GM13976 (cell line): ENCODE measurements at places on chromosomes 2 and 18.

DNA sequence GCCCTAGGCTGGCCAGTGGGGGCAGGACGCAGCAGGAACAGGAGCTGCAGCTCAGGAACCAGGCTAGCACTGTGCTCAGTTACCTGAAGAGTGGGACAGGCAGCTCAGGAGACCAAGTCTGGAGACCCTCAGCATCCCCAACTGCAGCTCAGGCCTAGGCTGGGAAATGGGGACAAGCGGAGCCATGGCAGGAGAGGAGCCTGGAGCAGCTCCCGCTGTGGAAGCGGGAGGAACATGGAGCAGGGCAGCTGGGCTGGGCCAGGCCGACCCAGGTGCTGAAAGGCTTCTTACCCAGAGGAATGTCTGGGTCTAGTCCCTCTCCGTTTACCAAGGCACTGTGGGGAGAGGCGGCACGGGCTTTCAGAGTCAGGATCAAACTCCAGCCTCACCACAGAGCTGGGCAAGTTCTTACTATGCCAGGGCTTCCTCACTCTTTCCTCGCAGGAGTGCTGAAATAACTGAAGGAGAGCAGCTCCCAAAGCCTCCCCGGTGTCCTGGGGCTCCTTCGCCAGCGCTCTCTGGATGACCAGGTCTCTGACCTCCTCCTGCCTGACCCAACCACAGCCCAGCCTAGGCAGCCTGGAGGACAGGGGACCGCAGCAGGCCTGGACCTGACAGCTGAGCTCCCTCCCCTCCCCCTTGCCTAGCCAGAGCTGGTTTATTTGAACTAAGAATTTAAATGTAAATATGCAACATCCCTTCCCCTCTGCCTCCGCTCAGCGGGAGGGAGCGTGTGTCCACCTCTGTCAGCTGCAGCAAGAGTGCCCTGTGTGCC lies 247.8 kb upstream of the SIX2 start:
- DNase-seq: no peak

DNA sequence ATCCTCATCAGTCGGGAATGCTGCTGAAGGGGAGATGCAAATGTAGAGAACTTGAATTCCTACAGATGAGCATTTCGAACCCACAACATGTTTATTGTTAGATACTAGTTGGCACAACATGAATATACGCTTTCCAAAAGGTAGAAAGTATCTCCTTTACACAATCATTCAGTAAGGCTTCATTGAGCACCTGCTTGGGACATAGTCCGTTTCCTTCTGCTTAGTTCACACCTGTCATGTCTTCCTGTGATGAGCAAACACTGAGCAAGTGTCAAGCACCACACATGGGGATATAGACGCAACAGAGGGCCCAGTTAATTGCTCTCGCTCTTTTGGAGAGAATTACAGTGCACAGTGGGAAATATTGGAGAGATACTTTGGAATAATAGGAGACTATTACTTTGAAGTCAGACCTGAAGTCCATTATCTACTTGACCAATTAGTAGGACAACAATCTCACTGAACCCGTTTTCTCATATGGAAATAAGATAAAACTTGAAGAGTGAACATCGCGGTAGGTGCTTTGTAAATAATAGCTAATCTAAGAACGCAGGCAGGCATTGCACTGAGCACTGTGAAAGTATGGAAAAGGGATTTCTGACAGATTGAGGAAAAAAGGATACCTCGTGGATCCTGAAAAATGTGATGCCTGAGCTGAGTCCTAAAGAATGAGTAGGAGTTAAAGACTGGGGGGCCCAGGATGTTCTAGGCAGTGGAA lies 1.2 kb downstream of the CPSF3 start:
- no peak for DNase-seq

- DNase-seq: no peak
Observed at GRCh38 chr2:113054066-113054465, 1.4 kb upstream of the IL36B start.

GRCh38 chr2:177031438-177032180 lies 181.0 kb upstream of the HNRNPA3 start:
- no peak for DNase-seq

DNA sequence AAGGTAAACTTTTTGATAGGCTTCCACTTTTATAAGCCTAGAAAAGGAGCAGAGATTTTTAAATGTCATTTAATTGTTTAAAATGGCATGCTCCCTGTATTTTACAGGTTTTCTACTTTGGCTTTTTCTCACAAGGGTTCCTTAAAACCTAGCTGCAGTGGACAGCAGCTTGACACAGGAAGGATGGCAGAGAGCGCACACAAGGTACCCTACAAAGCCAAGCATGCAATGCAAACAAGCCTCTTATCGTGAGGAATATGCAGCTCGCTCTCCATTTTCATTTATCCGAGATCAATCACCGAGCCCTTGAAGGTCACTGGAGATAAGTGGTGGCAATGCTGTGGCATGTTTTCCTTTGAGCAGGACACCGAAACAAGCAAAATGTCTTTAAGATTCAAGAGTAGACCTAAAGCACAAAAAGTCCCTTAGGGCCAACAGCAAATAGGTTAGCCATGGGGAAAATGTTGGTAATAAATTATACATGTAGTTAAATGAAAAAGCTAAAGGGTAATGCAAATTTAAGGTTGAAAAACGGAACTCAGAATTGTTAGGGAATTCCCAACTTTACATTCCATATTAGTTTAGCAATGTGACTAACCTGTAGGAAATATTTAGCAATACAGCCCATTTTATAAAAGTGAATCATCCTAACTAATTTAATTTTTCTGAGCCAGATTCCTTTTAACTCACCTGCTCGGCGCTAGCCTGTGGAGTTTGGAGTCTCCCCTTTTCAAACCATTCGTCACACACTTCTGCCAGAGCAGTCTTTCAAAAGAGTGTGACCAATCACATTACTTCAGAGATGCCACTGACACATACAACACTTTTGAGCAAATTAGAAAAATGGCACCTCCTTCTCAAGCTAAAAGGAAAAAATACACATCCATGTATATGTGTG lies 337.9 kb upstream of the PKDCC start:
- DNase-seq: no peak

DNA sequence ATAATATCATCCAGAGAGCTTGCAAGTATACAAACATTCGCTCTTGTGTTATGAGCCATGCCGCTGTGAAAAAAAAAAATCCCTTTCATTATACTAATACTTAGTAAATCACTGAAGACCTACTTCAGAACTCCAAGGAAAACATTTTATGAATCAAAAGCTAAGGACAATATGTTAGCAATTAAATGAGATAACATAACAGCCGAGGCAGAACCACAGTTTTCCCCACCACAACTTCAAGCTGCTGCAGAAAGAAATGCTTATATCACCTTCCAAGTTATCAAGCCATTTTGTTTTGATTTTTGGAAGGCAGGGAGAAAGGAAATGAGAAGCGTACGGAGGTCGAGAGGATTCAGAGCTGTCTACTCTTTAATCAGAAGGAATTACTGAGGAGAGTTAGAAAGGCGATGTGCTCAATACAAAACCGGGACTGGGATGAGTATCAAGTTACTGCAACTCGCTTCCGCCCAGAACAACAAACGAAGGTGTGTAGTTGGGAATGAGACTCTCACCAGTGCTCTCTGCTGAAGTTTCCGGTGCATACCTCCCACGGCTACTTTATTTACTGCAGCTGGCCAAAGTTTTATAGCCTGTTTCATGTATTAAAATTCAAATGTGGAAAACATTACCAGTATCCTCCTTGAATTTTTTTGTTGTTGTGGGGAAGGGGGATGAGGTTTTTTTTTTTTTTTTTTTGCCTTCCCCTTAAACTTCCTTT lies 292.2 kb upstream of the CCDC68 start:
- no peak for DNase-seq

DNA sequence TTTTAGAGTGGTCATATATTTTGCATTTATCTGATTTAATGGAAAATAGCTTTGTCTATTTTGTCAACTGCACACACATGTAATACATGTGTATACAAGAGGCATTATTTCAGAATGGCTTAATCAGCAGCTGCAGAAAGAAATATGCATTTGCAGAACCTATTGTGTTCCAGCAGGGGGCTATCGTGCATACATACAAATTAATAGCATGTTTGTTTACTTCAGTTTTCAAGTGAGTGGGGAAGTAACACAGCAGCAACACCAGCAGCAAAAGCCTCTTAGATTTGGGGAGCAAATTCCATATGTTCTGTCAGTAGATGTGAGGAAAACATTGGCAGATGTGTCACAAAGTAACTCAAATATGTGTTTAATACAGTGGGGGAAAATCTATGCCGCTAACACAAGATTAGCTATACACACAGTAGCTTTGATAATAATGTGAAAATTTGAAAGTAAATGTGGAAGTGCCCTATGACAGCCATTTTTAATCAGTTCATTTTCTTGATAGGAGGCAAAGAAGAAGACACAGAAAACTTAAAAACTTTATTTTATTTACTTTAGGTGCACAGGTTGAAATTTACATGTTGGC lies 218.1 kb downstream of the WDR7 start:
- peak; percentile 11 for DNase-seq

DNA sequence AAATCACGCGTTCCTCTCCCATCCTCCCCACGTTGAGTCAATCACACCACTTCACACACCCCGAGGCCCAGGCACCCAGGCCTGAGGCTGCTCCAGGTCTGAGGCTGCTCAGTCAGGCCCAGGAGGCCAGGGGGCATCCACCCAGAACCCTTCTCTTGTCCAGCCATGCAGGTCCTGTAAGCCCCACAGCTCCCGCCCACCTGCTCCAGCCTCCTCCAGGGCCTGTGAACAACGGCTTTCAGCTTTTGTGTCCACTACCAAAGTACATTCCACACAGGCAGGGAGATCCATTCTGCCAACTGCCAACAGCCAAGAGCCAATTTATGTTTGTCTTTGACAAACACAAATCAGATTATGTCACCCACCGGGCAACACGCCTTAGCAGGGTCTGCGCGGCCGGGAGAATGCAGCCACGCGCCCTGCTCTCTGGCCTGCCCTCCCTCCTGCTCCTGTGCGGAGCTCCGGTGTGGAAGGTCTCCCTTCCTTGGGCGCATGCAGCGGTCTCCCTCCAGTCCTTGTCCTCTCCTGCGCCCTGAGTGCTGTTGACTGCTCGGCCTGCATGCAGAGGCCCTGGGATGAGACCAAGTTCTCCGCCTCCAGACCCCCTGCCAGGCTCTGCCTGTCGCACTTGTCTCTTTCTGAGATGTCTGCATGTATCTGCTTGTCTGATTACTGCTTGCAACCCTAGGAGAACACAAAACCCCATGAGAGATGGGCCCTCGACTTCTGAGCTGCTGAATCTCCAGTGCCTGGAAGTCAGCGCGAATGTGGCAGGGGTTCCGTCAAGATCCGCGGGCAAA lies 146.6 kb downstream of the ZNF516 start:
- DNase-seq: no peak

- DNase-seq: peak; percentile 68
Observed at GRCh38 chr18:45775241-45775676, 50.2 kb upstream of the SIGLEC15 start.

DNA sequence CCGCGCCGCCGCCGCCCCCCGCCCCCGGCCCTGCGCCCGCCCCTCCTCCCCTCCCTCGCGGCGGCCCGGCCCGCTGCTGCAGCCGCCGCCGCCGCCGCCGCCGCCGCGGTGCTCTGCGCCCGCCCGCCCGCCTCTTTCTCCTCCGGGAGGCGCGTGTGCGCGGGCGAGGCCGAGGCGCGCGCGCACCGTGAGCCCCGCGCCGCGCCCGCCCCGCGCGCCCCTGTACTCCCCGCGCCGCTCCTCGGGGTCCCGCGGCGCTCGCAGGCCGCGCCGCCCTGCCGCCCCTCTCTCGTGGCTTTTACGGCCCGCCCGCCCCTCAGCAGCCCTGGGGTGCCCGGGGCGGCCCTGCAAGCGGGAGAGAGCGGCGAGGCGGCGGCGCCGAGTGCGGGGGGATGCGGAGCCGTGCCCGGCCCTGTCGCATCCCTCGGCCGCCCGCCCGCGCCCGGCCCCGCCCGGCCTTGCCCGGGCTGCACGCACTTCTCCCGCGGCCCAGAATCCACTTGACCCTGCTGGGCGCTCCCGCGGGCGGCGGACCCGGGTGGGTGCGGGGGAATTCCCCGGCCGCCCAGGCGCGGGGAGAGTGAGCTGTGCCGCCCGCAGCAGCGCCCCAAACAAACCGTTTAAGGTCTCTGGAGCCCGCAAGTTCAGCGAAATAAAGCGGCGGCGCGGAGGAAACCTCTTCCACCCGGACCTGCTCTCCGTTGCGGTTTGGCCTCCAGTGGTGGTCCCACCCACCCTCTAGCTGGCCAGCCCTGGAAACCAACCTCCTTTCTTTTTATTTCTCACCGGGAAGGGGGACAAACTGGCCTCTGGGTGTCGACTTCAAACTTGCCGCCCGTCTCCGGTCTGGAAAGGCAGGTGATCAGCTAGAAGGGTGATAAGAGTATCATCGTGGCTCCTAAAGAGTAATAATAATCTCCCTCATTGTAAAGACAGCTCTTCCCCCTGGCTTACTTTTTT lies 37.4 kb downstream of the AFF3 start:
- DNase-seq: peak; percentile 62

- no peak for DNase-seq
Observed at GRCh38 chr2:52084759-52085158, 1052.8 kb upstream of the NRXN1 start.

DNA sequence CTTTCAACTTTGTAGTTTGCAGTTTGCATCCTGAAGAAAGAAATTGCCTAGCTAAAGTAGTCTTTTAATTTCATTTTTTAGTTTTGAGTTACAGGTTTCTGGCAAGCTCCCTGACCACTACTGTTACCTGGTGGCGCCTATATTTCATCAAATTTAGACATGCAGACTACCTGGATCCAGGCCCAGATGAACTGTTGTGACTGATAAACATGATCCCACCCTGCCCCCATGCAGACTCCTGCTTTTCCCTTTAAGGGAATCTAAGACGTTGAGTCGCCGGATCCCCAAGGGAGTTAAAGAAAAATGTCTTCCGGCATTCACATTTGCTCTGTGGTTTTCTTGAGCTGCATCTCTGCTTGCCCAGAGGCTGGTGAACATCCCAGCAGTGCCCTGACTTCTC lies 22.2 kb downstream of the METAP1D start:
- DNase-seq: no peak

DNA sequence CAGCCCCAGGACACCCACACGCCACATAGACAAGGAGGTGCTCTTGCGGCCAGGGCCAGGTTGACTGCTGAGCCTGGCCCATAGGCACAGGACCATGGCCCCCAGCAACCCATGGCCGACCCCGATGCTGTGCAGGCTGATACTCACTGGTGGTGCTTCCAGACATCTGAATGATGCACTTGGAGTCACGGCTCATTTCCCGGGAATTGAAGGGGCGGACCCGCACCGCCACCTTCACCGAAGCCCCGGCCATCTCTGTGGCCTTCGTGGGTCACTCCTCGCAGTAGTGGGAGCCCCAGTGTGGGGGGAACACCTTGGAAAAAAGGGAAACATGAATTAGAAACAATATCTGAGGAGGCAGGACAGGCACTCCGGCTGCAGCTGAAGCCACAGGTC lies 22.5 kb downstream of the KIF1A start:
- no peak for DNase-seq

DNA sequence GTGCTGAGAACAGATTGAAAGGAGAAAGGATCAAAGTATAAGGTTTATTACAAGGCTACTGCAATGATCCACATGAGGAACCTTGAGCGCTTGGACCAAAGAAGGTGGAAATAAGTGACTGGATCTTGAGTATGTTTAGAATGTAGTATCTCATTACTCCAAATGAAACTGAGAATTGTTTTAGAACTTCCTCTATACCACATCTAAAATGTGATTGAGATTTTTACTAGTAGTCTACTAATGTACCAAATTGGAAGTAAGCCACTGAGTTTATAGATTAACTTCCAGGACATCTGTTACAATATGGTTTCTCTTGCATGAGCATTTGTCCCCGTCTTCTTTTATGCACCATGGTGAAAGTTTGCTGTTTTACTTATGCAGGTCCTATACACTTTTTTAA lies 300.5 kb downstream of the SUCLG1 start:
- DNase-seq: no peak
